ENCODE measurements at places on chromosomes 2 and 18.

- no peak for DNase-seq
These were observed 2.7 kb upstream of the ERFE start for GRCh38 chr2:238155761-238156694.

DNA sequence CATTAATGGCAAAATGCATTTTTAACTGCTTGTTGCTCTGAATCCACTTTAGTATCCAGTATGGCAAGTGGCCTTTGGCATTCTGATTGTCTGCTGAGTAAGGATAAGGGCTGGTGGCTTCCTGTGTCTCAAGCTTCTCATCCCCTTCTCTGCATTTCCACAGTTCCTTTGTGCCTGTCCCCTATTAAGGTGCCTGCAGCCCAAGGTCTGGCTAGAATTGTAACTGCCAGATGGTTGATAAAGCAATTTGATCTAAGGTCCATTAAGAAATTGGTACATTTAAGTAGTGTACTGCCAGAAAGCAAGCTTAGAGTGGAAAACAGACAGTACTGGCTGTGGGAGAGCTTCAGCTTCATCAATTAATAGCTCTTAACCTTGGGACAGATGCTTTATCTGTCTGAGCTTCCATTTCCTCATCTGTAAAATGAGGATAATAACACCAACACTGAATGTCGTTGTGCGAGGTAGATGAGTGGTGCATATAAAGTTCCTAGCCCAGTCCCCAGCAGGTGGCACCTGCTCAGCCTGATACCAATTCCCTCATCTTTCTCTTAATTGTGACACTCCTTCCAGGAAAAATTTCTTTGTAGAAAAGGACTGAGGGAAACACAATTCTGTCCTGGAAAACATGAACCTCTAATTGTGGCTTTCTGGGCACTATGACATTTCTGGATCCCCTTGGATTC, 570.6 kb upstream of the GCFC2 start:
- no peak for DNase-seq

- no peak for DNase-seq
These were observed 50.3 kb downstream of the CCBE1 start for GRCh38 chr18:59646963-59647307.

GRCh38 chr2:143877056-143877455, 642.9 kb downstream of the ZEB2 start:
- DNase-seq, result no peak

DNA sequence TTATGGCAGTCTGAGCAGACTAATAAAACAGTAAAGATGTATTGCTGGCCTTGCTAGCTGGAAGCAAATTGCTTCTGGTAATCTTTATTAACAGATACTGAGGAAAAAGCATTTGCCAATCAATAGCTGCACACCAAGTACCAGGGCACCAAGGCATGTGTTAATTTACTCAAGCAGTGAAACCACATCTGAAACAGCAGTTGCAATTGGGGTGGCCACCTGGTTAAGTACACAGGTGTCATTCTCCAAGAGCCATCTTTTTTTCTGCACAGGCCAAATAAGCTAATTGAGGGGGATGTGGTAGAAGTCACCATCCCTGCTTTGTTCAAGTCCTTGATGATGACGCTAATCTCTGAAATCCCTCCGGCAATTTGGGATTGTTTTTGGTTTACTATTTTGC, 8.6 kb upstream of the SEH1L start:
- no peak for DNase-seq

DNA sequence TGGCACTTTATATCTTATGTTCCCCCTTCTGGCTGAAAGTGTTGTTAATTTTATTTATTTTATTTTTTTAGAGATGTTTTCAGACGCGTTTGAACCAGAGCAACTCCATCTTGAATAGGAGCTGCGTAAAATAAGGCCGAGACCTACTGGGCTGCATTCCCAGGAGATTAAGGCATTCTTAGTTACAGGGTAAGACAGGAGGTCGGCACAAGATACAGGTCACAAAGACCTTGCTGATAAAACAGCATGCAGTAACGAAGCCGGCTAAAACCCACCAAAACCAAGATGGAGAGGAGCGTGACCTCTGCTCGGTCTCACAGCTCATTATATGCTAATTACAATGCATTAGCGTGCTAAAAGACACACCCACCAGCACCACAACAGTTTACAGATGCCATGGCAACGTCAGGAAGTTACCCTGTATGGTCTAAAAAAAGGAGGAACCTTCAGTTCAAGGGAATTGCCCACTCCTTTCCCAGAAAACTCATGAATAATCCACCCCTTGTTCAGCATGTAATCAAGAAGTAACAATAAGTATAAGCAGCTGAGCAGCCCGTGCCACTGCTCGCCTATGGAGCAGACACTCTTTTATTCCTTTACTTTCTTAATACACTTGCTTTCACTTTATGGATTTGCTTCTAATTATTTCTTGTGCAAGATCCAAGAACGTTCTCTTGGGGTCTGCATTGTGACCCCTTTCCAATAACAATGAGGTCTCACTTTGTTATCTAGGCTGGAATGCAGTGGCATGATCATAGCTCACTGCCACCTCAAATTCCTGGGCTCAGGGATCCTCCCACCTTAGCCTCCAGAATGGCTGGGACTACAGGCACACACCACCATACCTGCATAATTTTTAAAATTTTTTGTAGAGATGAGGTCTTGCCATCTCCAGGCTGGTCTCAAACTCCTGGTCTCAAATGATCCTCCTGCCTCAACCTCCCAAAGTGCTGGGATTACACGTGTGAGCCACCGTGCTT, 55.9 kb downstream of the CACNB4 start:
- no peak for DNase-seq

GRCh38 chr2:172305066-172305465, 122.3 kb upstream of the ITGA6 start:
- no peak for DNase-seq

GRCh38 chr2:235543851-235544688, 50.2 kb downstream of the AGAP1 start:
- DNase-seq, result no peak
